ENCODE measurements at places on chromosomes 7 and 10.

GRCh38 chr10:30189238-30189580 is 129.8 kb upstream of the JCAD start:
- DNase-seq: no peak

DNA sequence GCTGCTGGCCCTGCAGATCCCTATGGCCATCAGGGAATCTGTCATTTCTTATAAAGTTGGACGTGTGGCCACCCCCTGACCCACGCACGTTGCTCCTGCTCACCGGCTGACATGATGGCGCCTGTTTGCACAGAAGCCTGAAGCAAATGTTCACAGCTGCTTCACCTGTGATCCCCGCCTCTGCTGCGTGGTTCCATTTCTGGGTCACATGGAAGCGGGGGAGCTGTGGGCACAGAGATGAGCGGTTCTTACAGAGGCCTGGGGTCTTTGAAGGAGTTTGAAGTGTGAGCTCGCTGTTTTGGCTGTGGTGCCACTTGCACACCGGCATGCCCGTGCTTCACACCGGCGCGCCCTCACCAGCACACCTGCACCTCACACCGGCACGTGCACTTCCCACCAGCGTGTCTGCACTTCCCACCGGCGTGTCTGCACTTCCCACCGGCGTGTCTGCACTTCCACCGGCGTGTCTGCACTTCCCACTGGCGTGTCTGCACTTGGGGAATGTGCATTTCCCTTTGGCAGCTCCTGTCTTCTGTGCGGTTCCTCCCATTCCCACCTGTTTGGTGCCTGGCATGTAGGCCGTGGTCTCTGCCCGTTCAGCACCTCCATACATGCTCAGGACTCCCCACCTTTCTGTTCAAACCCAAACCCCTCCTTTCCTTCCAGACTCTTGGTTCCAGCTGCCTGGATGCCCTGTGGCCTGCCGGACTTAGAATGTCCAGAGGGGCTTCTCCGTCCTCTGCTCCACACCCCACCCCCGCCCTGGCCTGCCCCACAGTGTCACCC is 86.7 kb downstream of the INPP5A start:
- DNase-seq: no peak

GRCh38 chr7:2539031-2539911 is 16.1 kb downstream of the BRAT1 start:
- no peak for DNase-seq

DNA sequence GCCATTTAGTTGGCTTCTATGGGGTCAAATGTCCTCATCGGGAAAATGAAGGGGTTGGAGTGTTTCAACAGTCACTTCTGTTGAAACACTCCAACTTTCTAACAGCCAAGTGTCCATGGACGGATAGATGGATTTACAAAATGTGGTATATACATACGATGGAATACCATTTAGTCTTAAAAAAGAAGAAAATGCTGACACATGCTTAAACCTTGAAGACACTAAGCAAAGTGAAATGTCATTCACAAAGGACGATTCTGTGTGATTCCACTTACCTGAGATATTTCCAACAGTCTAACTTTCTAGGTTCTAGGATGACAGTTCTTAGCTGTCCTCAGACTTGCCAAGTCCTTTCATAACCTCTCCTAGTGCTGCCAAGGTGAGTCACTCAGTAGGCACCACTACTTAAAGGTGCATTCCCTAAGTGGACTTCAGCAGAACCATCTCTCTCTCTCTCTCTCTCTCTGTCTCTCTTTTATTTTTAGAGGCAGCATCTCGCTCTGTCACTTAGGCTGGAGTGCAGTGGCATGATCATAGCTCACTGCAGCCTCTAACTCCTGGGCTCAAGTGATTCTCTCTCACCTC is 69.0 kb downstream of the DENND2A start:
- no peak for DNase-seq

DNA sequence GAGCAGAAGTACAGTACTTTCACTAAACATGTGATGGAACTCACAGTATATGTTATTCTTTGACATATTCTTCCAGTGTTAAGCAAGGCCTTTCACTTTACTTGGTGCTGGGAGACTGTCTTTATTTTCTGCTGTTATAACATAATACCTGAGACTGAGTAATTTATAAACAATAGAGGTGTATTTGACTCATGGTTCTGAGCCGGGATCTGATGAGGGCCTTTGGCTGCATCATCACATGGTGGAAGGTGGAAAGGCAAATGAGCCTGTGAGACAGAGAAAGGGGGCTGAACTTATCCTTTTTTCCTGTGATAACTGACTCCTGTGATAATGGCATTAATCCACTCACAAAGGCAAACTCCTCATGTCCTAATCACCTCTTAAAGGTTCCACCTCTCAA is 1.4 kb downstream of the SUPV3L1 start:
- DNase-seq: no peak

DNA sequence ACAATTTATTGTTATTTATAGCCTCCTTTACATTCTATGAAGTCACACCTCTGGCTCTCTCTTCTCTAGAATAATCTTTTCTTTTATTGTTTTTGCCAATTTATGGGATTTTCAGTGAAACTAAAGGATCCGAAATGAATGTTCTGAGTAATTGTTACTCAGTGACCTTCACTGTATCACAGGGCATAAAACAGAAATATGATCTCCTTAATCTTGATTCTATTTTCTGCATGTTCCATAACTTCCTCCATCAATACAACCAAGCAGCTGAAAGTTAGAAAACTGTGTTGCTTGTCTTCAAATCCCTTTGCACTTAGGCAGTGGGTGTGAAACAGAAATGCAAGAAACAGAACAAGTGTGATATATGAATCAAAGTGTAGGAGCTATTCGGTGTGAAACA is 57.4 kb upstream of the FERD3L start:
- DNase-seq: no peak

- DNase-seq: no peak
These were observed 4.1 kb upstream of the CALML5 start for GRCh38 chr10:5503477-5503835.

GRCh38 chr10:45023426-45023825 is 22.7 kb downstream of the ZNF22 start:
- DNase-seq: no peak

- no peak for DNase-seq
These were observed 85.3 kb downstream of the CUL1 start for GRCh38 chr7:148783801-148784527.

- no peak for DNase-seq
These were observed 457.9 kb upstream of the TPK1 start for GRCh38 chr7:145293754-145294153.

DNA sequence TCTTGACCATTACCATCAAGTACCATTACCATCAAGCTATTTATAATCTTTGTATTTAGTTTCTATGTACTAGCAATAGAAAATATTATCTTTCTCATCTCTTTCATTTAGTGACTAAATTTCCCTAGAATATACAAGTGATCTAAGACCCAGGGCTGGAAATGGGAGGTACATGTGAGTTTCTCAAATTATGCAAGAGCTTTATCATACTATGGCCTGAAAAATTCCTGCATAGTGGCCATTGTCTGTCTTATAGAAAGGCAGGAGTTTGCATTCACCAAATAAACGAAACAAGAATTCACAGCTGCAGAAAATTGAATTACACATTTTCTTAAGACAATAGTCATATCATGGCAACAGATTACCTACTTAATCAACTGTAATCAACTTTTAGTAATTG is 50.7 kb upstream of the HDAC9 start:
- DNase-seq: no peak

DNA sequence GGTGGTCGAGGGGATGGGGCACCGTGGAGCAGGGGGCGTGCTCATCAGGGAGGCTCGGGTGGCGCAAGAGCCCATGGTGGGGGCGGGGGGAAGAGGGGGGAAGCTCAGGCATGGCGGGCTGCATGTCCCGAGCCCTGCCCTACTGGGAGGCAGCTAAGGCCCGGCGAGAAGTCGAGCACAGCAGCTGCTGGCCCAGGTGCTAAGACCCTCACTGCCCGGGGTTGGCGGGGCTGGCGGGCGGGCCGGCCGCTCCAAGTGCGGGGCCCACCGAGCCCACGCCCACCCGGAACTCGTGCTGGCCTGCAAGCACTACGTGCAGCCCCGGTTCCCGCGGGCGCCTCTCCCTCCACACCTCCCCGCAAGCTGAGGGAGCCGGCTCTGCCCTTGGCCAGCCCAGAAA is 55.0 kb upstream of the FAM171A1 start:
- no peak for DNase-seq

DNA sequence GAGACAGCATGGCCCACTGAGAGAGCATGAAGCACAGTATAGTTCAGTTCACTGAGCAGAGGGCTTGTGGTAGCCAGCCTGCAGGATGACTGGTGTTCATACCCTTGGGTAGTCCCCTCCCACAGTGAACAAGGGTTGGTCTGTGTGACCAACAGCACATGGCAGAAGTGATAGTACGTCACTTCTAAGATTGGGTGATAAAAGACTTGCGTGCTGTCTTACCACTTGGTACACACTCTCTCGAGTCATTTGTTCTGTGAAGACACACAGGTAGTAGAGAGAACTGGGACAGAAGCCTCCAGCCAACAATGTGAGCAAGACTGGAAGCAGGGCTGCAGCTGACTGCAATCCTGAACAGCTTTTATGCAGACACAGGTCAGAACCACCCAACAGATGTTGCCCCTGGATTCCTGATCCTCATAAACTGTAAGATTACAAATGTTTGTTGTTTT is 14.6 kb downstream of the EPC1 start:
- peak; percentile 66 for DNase-seq

GRCh38 chr10:29838539-29838938 is 203.8 kb upstream of the SVIL start:
- DNase-seq: no peak

- no peak for DNase-seq
These were observed 159.6 kb downstream of the SKAP2 start for GRCh38 chr7:26704786-26705185.

DNA sequence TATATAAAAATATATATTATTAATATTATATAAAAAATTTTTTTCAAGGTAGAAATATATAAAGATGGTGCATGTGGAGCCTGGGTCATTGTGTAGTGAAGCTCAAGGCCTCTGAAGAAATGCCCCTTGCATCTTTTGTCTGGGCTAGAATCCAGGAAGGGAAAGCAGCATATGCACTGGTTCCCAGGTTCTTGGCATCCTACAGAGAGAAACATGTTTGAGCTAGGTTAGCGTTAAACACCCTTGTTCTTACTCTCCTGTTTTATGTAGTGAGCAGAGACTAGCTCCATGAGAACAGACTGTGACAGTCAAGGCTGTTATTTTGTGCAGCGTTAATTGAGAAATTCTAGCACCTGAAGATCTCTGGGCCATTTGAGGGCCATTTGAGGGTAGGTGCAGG is 116.1 kb downstream of the POM121L12 start:
- no peak for DNase-seq

GRCh38 chr10:70990681-70991080 is 102.3 kb upstream of the PCBD1 start:
- DNase-seq: no peak

GRCh38 chr7:157503229-157503628 is 166.4 kb downstream of the DNAJB6 start:
- no peak for DNase-seq

DNA sequence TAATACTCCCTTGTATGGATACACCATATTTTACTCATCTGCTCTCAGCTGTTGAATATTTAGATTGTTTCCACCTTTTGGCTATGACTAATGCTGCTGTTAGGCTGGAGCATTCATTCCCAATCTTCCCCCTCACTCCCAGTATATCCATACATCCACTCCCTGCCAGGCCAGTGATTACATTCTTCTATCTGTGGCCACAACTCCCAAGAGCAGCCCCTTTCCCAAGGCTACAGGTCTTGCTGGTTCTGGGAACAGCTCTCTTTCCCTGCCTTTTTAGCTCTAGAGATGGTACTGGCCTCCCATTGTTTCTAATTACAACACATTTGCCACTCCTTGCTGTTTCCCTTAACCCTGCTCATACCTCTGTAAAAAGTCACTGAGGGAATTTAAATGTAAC is 28.2 kb downstream of the SFR1 start:
- no peak for DNase-seq

DNA sequence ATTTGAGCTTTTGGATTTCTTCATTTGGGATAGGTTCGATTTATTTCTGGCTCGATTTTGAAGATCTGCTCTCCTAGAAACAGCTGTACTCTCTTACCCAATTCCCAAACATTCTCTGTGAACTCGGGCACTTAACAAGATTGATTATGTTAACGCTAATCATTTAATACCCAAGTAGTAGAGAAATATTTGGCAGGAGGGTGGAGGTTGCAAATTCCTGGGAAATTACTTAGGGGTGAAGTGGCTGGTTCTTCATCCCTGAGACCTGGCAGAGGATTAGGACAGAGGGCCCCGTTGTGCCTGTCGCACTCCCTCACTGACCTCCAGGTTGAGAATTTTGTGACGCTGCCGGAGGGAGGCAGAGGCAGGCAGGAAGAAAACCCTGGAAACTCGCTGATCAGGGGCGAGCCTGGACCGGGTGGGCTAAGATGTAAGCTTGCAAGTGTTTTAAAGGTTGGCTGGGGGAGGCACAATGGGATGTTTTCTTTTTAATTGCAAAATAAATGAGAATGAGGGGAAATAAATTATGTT is 182.6 kb downstream of the TCF7L2 start:
- no peak for DNase-seq

DNA sequence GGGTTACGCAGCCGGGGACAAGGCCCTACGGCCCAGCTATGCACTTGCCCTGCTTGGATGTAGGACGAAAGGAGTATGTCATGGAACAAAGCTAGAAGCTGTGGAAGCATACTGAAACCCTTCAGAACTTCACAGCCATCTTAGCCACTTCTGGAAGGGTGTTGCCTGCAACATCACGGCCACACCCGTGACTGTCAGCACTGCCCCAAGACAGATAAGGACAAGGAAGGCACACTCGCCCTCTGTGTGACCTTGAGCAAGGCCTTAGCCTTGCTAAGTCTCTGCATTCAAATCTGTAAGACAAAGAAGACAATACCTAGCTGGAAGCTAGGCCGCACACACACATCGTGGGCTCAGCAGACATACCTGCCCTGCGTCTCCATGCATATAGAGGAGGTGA is 352.5 kb upstream of the MGMT start:
- no peak for DNase-seq

DNA sequence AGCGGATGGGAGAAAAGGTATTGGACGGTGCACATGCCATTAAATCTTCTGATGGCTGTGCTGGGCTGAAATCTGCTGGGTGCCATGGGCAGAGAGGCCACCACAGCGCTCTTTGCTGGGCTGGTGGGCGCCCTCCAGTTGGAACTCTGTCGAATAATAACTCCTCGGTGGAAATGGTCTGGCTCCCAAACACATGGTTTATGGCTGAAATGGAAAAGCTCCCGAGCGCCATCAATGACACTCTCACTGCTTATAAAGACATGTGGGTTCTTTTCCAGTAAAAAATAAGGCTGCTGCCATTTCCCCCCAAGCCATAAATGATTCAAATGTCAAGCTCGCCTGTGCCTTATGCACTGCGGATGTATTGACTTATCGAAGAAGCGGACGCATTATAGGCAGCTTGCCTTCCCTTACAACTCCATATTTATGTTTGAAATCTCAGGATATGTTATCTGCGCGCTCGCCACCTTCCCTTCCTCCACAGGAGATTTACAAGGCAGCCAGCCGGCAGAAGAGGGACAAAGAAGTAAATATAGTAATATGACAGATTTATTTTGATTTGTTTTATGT is 239.0 kb upstream of the MKI67 start:
- no peak for DNase-seq

GRCh38 chr7:94054130-94054529 is 50.0 kb upstream of the BET1 start:
- DNase-seq: no peak

- DNase-seq: no peak
These were observed 861.5 kb downstream of the SORCS1 start for GRCh38 chr10:106302961-106303360.

Data from stimulated activated CD4-positive, alpha-beta T cell treated with anti-CD3 and anti-CD28 coated beads, TNF-alpha, amount 100 ng/mL, for 24 hours (primary cell).